ENCODE measurements at places on chromosomes 3 and 15.

DNA sequence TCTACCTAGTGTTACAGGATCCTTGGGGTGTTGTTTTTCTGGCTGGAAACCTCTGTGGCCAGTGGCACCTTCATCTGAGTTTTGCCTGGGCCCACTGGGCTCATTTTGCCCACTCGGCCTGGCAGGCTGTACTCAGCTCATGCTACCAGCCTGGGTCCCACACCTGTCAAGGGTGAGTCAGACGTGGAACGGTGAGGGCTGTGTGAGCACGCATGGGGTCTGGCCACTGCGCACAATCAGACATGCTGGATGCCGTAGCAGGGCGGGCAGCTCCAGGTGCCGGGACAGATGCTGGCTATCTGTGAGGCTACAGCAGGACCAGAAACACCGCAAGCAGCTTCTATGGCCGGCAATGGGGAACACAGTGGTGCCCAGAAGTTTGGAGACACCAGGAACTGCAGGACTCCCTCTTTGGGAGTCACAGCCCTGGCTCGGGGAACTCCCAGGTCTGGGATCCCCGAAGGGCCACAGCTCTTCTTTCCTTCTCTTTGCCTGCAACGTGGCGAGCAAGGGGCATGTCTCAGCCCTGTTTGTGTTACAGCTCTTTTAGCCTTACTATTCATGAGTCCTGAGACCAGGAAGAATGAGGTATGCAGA, 35.9 kb upstream of the DNAJC13 start:
- DNase-seq, result no peak

- no peak for DNase-seq
Observed at GRCh38 chr3:112767177-112767576, 79.5 kb downstream of the CD200R1L start.

DNA sequence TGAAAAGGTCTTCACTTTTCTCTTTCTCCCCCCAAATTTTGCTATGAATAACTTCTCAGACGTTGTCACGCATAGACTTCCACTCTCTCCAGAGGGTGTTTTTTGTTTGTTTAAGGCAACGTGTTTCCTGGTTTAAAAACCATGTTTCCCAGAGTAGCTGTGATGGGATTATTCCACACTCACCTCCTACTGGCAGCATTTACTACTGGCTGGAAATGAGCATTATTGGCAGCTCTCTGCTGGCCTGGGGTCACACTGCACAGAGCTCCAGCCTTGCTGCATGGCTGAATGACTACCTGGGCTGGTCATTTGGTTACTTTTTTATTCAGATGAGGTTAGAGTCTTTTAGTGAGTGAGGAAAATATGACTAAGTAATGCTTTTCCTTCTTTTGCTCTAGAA, 65.2 kb downstream of the RARB start:
- DNase-seq, result no peak

- DNase-seq, result no peak
Observed at GRCh38 chr3:133464573-133464972, 64.7 kb downstream of the BFSP2 start.

- DNase-seq, result no peak
Observed at GRCh38 chr3:132318451-132318850, 1.2 kb downstream of the ACP3 start.

GRCh38 chr3:159280386-159281191, 478.7 kb downstream of the MFSD1 start:
- DNase-seq, result no peak

DNA sequence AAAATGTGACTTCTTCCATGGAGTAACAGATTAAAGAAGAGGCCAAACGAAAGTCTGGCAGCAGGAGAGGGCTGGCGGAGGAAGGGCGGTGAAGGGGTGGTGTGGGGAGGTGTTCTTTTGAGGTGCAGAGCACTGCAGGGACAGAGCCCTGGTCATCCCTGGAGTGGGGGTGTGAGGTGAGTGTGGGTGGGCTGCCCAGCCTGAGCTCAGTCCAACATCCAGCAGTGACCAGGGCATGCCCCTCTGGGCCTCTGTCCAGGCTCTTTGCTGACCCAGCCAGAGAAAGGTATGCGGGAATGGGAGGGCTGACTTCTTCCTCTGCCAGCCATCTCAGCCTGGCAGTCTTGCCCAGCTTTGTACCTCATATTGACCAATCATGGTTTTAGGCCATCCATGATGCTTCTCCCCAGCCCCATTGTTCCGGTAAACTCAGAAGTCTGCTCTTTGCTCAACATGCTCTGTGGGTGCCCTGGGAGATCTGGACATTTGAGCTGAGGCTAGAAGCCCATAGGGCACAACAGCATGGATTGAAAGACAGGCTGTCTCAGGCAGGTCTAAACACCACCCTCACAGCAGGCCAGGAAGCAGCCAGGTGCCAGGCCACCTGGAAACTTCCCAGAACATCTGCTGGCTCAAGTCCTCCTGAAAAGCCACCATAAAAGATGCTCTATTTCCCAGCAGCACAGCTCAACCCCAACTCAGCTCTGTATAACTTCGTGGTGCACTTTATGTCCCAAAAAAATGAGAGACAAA, 25.9 kb upstream of the CXCR6 start:
- no peak for DNase-seq

GRCh38 chr3:9198899-9199335, 50.5 kb downstream of the SRGAP3 start:
- DNase-seq, result no peak

All from HAP-1 (cell line).